ENCODE measurements at places on chromosomes 16 and 17.

GRCh38 chr16:50265716-50266336, 525 bp upstream of the ADCY7 start:
- DNase-seq, result no peak

GRCh38 chr16:318628-319027, 33.9 kb downstream of the AXIN1 start:
- DNase-seq, result no peak

GRCh38 chr17:50149417-50150353, 792 bp downstream of the PPP1R9B start:
- peak; percentile 83 for DNase-seq

- peak; percentile 93 for DNase-seq
Observed at GRCh38 chr17:77372444-77373298, 231.9 kb downstream of the SEC14L1 start.

GRCh38 chr16:48448841-48449481, 63.7 kb upstream of the SIAH1 start:
- DNase-seq, result no peak

- no peak for DNase-seq
Observed at GRCh38 chr17:50966163-50966666, 100.1 kb upstream of the TOB1 start.

DNA sequence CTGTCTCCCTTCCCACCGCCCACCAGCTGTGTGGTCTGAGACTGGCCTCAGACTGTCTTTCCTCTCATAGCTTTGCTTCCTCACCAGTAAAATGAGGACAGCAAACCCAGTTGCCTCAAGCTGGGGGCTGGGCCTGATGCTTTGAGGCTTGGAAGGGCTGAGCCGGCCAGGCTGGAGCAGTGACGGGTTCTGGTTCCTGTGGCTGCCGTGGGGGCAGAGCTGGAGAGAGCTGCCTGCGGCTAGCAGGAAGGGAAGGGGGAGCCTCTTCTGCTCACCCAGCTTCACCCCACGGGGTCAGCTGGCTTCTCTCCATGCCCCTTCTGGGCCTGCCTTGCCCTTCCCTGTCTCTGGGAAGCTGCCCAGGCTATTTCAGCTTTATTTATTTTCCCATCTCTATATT, 23.7 kb downstream of the LASP1 start:
- peak; percentile 94 for DNase-seq

DNA sequence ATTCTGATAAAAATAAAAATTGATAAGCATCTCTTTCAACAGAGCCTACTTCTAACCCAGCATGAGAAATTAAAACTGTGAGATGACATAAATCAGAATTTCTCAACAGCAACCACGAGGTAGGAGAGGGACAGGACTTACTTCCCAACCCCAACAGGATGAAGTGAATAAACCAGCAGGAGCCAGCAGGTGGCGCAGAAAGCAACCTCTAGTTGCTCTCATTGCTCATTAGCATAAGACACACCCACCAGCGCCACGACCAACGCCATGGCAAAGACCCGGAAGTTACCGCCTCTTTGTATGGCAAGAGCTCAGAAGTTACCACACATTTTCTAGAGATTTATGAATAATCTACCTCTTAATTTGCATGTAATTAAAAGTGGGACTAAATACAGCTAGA, 189.4 kb upstream of the CDH8 start:
- DNase-seq, result peak; percentile 90

GRCh38 chr16:79417601-79418008, 182.9 kb downstream of the MAF start:
- no peak for DNase-seq

DNA sequence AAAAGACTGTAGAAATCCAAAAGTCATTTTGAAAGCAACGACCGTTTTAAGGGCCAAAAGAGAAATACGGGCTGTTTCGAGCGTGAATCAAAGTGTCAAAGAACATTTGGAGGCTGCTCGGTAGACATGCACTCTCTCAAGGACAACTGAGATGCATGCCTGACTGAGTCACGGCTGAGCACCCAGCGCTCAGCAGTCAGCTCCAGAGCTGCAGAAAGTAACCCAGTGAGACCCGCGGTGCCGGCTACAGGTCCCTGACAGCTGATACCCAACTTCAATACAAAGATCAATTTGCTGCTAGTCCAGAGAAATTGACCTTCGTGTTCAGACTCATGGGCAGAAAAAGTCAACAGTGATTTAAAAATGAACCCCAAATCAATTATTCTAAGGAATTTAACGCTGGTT, 214.9 kb downstream of the STX8 start:
- DNase-seq, result no peak

DNA sequence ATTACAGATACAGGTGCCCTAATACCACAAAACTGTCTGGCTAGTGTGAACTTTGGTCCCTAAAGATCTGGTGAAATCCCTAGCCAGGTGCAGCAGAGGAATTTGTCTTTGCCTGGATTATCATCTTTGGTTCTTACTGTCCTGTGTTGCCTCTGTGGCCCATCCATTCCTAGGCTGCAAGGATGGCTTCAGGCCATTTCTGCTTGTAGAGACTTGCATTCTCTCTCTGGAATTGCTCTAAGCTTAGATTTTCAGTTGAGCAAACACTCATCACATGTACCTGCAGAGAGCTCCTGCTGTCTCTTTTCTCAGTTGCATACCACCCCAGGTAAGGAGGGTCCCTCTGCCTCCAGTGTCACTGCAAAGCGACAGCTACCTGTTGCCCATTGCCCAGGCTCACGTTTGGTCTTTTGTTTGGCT, 114.9 kb downstream of the PRKCA start:
- no peak for DNase-seq

GRCh38 chr16:53131363-53132071, 76.7 kb downstream of the CHD9 start:
- DNase-seq, result peak; percentile 63

DNA sequence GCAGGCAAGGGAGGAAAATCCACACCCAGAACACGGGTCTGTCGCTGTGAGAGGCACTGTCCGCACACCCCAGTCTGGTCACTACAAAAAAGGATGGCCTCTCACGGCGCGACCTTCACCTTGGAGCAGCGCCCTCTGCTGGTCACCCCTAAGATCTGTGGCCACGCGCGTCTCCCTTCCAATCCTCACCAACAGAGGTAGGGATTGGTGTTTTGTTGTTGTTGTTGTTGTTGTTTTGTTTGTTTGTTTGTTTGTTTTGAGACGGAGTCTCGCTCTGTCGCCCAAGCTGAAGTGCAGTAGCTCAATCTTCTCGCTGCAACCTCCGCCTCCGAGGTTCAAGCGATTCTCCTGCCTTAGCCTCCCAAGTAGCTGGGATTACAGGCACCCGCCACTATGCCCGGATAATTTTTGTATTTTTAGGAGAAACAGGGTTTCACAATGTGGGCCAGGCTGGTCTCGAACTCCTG, 15.0 kb upstream of the C17orf58 start:
- peak; percentile 60 for DNase-seq

DNA sequence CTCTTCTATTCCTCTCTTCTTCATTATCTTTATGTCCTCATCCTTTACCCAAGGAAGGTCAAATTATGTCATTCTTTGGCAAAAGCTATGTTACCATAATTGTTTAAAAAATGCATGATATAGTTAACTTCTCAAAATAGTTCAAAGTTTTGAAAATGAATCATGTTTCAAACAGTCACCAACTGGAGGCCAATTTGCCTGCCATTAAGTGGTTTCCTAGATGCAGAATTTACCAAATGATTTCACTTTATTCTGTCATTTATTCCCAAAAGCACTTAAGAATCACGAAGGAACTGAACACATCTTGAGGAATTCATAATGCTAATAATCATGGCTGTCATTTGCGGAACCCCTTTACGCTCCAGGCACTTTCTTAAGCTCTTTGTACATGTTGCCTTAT, 190.9 kb upstream of the CDH11 start:
- DNase-seq, result no peak

GRCh38 chr17:63949576-63950250, 17.6 kb upstream of the CD79B start:
- no peak for DNase-seq

GRCh38 chr16:58339452-58339981, 44.7 kb upstream of the PRSS54 start:
- DNase-seq, result peak; percentile 12

DNA sequence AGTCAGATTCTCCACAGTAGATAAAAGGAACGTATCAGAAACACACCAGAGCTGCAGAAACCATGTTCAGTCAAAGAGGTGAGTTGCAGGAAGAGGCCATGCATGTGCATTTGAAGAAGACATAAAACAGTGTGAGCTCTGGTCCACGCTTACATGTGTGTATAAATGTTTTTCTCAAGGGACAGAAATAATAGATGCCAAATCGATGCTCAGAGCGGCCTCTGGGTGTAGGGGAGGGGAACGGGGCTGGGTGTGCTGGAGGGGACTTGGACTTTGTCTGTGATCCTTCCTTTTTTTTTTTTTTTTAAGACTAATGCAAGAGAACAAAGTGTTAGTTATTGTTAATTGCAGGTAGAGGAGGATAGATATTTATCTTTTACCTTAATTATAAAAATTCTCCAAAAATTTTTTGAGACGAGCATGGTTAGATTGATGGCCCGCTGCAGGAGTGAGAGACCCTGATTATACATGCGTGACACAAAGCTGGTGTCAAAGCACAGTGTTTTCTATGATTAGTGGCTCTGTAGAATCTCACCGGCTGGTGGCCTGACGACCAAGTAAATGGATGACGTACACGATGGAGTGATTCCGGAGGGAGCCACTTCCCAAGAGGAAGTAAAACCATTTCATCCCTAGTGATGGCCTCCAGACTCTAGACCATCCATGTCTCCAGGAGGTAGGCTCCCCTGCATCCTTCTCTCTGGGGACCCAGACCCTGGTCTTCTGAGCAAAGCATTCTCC, 240.2 kb downstream of the ENGASE start:
- no peak for DNase-seq

DNA sequence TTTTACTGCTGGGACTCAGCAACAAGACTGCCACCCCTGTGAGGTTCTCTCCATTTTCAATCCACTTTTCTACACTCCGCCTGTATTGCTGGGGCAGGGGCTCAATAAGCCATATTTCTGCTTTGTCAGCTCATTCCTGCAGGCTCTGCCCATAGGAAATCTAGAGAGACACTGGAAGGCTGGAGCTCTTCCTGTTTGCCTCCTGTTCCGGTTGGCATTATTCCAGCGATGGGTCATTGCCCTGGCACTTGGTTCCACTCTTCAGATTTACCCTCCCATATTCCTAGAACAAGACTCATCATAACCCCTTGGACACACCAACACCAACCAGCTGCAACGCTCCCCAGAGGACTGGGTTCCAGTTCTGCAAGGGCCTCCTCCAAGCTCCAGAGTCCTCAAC, 210.4 kb downstream of the CA10 start:
- no peak for DNase-seq

- DNase-seq, result no peak
Observed at GRCh38 chr16:52843381-52843780, 209.3 kb downstream of the CHD9NB start.

DNA sequence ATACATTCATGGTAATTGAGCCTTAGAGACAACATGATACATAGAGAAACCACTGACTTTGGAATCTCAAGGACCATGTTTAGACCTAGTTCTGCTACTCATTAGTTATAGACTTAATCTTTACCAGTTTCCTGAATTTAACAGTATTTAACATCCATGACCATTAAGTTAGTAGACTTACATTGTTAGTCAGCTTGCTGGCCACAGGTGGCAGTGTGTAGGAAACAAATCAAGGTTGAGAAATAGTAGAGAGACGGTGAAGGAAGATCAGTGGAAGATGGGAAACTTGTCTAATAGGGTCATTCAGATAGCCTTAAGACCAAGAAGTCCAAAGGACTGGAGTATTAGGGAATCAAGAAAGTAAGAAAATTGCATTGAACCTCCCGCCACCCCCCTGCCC, 31.0 kb downstream of the OMG start:
- DNase-seq, result peak; percentile 39

GRCh38 chr17:75818326-75818885, 25.8 kb downstream of the UNC13D start:
- DNase-seq, result no peak

GRCh38 chr16:87129771-87130170, 187.4 kb downstream of the C16orf95 start:
- DNase-seq, result peak; percentile 77

DNA sequence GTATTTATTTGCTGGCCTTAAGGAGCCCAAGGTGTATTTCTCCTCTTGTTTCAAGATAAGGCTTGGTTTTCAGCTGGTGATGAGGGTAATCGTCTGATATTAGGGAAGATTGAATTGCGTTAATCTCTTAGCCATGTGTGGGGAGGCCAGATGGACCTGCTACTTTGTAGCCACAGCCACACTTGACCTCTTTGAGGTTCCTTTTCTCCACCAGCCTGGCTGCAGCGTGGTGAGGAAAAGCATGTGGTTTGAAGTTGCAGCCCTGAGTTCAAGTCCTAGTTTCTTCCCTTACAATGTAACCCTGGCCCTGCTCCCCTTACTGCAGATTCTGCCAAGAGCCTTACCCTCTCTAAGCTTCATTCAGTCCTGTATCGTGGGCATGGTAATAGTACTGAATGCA, 3.1 kb downstream of the MINK1 start:
- DNase-seq, result no peak

DNA sequence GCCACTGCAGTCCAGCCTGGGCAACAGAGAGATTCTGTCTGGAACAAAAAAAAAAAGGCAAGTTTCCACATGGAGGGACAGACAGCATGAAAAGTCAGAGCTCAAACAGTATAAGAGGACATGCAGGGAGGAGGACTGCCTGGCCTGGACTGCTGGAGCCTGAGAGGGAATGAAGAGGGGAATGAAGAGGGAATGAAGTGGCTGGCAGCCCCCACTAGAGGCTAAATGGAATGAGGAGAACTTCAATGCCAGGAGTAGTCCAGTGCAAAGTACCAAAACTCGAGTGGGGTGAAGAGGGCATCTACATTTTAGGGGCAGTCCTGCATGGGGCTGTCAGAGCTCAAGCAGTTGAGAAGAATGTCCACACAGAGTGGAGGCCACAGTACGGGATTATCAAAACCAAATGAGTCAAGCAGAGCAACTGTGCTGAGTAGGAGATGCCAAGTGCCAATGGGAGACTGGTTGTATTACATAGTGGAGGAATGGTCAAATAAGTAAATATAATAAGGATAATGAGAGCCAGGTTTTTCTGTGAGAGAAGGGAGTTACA, 22.9 kb downstream of the IKZF3 start:
- DNase-seq, result no peak

GRCh38 chr16:79312502-79312901, 288.0 kb downstream of the MAF start:
- DNase-seq, result no peak

GRCh38 chr17:82297280-82297713, 20.1 kb downstream of the CD7 start:
- peak; percentile 77 for DNase-seq

GRCh38 chr16:14579266-14579665, 50.8 kb downstream of the PARN start:
- DNase-seq, result no peak

DNA sequence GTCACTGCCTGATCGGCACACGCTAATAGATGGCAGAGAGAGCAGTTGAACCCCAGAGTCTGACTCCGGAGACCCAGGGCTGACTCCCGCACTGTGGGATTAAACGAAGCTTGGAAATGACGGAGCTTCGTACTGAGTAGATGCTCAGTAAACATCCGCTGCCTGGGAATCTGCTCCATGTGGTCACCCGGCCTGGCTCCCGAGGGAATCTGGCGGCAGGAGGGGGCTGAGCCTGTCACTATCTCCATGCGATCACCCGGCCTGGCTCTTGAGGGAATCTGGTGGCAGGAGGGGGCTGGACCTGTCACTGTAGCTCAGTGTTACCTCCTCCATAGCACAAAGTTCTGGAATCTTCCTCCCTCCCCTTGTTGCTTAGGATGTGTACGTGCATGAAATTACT, 139.7 kb upstream of the CIBAR2 start:
- DNase-seq, result no peak

GRCh38 chr16:69363281-69363717, 11.7 kb upstream of the TMED6 start:
- DNase-seq, result no peak

GRCh38 chr16:57528499-57529390, 7.6 kb downstream of the CCDC102A start:
- DNase-seq, result no peak

- DNase-seq, result no peak
Observed at GRCh38 chr17:79073016-79073705, 1.5 kb upstream of the ENGASE start.

Data from NB4 (cell line).